ENCODE measurements at places on chromosomes 7 and 10. TPM values are rescaled to one million over a fixed set of nuclear protein-coding genes. Genes with fewer than 3 reads are reported as not detected.
A peak's percentile ranks its signal among the peaks of the same experiment; 100 is the strongest.

The PON3 gene
- 0.56 TPM for total RNA-seq

The CCL26 gene
- total RNA-seq: not detected

DNA sequence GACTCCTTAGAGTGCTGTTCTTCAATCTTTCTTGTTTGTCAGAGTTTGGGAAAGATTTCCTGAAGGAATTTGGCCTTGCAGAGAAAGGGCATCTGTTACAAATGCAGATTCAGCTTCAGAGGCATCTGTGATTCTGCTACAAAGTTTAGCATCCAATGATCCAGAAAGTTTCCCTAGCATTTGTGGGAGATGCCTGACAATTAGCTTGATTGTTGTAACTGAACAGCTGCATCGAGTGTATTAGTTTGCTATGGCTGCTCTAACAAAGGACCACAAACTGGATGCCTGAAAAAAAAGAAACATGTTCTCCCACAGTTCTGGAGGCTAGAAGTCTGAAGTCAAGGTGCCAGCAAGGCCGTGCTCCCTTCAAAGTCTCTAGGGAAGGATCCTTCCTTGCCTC lies 365.1 kb downstream of the GRID1 start:
- DNase-seq: no peak

- peak; percentile 32 for DNase-seq
Observed at GRCh38 chr10:132880128-132880981, 62.0 kb downstream of the CFAP46 start.

DNA sequence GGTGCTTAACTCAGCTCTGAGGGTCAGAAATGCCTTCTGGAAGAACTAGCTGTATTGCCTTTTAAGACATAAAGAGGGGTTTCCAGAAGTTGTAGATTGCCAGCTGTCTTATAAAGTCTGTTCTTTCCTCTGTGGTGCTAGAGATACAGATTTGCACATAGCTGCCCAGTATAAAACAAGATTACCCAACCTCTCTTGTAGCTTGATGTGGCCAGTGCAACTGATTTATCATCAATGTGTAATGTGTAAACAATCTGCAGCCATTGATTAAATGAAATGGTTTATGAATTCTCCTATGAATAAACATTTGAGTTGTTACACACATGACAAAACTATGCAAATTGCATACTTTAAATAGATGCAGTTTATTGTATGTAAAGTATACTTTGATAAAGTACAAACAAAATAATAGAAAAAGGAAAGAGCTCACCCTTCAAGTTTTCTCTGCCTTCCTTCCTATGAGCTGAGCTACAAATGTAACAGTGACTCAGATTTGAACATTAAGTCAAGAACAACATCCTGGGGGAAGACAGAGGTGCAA lies 195.2 kb downstream of the TMEM26 start:
- no peak for DNase-seq

- DNase-seq: no peak
Observed at GRCh38 chr7:52764492-52765169, 270.8 kb upstream of the POM121L12 start.

GRCh38 chr7:106175507-106175906 lies 63.4 kb upstream of the SYPL1 start:
- no peak for DNase-seq

DNA sequence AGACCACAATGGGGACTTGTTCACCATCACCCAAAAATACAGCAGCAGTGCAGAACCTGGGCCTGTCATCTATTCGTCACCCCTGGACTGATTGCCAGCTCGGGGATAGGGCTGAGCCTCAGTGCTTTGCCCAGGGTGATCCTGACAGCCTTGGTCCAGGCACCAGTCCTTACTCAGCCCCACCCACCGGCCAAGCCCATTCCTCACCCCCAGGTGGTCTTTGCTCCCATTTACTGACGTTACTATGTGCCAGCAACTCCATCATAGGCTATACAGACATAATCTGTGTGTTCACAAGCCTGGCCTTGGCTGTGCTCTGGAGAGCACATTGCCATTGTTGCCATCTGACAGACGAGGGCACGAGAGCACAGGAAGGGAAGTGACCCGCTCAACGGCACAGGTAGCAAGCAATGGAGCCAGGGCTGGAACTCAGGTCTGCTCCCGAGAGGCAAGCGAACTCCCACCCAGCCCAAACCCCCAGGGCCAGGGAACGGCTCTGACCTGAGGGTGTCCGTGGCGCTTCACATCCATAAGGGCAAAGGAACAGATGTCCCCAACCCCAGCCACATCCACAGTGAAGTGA lies 6.8 kb downstream of the ATG9B start:
- DNase-seq: no peak

DNA sequence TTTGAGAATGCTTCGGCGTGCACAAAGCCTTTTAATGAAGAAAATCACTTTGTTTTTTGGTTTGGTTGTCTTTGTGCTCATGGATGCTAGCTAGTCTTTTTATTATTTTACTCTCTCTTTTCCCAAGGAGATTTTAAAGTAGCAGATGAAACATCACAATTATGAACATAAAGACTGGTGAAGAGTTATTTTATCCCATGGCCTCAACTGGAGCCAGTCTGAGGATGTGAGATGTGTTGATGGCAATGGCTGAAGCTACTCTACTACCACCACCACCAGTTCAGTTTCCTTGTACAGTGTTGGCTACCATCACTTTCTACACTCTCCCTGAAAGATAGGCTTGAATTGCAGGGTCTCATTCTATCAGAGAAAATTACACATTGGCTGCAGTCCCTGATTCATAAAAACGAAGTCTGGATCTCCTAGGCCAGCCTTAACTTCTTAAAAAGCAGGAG lies 494 bp upstream of the HERC4 start:
- DNase-seq: no peak

DNA sequence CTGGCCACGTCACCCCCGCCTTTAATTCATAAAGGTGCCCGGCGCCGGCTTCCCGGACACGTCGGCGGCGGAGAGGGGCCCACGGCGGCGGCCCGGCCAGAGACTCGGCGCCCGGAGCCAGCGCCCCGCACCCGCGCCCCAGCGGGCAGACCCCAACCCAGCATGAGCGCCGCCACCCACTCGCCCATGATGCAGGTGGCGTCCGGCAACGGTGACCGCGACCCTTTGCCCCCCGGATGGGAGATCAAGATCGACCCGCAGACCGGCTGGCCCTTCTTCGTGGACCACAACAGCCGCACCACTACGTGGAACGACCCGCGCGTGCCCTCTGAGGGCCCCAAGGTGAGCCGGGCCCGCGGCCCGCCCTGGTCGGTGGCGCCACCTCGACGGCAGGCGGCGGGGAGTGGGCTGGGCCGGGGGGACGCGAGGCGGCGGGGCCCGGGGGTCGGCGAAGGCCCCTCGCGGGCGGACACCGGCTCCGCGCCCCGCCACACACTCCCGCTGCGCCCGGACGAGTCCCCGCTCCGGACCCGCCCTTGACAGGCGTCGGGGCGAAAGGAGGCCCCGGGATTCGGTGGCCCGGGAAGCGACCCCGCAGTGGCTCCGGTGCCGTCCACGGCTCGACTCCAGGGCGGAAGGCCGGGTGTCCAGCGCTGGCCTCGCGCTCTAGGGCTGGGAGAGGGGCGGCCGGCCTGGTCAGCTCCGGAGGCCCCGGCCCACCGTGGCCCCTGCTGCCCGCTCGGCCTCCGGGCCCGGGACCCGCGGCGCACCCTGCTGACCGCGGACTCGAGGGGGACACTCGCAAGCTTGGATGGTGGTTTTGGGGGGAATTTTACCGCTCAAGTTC lies 557 bp downstream of the BAG3 start:
- peak; percentile 43 for DNase-seq

DNA sequence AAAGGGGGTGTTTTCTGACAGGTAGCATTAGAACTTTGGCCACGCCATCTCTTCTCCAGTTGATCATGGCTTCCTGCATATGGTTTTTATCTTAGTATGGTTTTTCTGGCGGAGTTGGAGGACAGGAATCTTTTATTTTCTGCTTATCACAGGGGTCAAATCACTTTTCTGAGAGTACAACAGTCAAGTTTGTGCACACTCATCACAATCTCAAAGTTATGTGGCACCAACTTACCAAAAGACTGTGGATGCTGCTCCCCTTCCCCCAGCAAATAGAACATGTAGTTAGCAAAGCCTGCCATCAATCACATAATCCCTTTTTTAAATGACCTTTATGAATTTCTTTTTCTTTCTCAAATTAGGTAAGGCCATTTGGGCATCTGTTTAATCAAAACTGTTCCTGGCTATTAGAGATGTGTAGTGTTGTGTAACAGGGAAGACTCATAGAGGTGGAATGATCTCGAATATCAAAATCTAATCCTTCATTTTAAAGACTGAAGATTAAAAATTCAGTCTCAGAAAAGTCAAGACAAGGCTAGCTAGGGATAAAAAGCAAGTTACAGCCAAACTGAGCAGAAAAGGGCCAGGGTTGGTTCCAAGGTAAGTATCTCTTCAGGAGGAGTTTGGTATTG lies 3.8 kb upstream of the CH25H start:
- no peak for DNase-seq

- DNase-seq: peak; percentile 72
Observed at GRCh38 chr7:45920502-45921380, at the start of gene IGFBP3. IGFBP3 (minus strand) TSS chr7:45921272; CDS start chr7:45921140, 132 bp downstream.

GRCh38 chr10:69646185-69647060 lies 16.4 kb downstream of the FAM241B start:
- DNase-seq: no peak

DNA sequence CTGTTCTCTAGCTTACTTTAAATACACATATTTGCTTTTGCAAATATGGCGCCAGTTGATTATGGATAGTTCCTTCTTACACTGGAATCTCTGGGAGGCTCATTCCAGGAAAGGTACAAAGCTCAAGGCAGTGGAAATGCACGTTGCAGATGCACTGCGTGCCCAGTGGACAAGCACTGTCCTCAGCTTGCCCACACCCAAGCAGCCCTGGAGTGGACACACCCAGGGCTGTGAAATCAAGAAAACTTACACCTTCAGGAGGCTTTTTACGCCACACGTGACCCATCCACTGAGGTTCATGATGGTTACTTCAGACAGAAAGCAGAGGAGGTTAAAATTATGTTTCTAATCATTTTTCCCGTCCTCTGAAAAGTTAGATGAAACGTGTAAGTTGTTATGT lies 248.5 kb downstream of the VTI1A start:
- no peak for DNase-seq

DNA sequence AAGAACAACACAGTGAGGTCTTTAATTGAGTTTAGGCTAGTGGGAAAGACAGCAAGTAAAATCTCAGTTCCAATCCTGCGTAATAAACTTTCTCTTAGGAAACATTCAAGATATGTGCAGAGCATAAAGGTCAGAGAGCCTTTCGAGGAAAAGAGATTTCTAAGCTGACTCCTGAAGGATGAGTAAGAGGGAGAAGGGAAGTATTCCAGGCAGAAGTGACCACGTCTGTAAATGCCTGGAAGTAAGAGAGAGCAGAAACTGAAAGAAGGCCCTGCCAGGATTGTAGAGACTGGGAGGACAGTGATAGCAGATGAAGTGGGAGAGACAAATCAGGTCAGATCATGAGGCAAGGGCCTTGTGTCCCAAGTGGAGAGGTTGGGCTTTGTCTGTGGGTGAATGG lies 41.8 kb downstream of the PNLIPRP3 start:
- DNase-seq: no peak

Data from Right ventricle myocardium superior (tissue), 1 donor.